ENCODE measurements at places on chromosomes 7 and 10. TPM values are rescaled to one million over a fixed set of nuclear protein-coding genes. Genes with fewer than 3 reads are reported as not detected.
A peak's percentile ranks its signal among the peaks of the same experiment; 100 is the strongest.

- no peak for DNase-seq
Measured at GRCh38 chr7:123682690-123683089, 27.0 kb downstream of the LMOD2 start.

- DNase-seq: no peak
Measured at GRCh38 chr10:11086177-11086840, 68.6 kb downstream of the CELF2 start.

- no peak for DNase-seq
Measured at GRCh38 chr7:68862736-68863135, 735.5 kb upstream of the AUTS2 start.

- peak; percentile 16 for DNase-seq
Measured at GRCh38 chr7:19146699-19147098, 1.5 kb upstream of the FERD3L start.

SLC26A5 gene
- not detected for total RNA-seq

DNA sequence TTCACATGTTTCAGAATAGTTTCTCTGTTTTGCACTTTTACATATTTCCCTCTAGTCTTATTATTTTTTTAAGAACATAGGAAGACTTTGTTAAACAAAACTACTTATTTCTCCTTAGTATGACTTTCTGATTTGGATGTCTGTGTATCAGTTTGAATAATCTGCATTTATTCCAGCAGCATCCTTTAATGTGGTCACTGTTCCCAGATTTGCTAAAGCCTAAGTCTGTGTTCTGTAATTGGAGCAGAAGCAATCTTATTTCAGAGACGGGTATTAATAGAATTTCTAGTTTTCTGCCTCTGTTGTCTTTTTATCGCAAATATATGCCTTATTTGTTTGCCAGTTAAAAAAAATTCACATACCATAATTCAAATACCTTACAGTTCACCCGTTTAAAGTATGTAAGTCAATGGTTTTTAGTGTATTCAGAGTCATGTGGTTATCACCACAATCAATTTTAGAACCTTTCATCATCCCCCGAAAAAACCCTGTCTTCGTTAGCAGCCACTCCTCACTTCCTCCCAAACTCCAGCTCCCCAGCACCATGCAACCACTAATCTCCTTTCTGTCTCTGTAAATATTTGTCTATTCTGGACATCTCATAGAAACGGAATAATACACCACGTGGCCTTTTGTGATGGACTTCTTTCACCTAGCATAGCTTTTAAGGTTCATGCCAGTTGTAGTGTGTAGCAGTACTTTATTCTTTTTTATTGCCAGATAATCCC, 58.7 kb downstream of the INPP5F start:
- DNase-seq: no peak

PRPS1L1 gene
- total RNA-seq: not detected

DNA sequence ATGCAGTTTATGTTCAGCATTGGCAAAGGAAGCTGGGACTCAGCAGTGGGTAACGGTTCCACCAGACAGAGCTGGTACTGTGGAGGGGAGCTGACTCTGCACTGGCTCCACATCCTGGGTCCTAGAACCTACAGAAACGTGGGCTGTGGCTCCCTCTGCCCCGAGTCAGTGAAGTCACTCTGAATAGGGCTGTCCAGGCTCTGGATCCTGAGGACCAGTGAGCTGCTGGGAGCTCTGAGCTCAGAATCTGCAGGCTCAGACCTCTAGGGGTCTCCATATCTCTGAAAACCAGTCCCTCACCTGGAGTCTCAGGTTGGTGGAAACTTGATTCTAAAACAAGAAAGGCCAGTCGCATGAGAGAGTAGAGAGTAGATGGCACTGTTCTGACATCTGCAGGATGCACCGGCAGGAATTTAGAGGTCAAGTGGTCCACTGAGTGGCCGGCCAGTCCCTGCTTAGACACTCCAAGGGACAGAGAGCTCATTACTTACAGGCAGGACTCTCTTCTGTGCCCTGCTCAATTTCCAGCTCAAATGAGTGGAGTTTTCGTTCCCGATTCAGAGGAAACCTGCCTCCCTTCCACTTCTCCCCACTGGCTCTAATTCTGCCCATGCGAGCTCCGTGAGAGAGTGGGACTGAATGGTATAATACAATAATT, 18.6 kb downstream of the NPFFR1 start:
- DNase-seq: no peak

ANKRD1 gene
- 61.8 TPM for total RNA-seq

DNA sequence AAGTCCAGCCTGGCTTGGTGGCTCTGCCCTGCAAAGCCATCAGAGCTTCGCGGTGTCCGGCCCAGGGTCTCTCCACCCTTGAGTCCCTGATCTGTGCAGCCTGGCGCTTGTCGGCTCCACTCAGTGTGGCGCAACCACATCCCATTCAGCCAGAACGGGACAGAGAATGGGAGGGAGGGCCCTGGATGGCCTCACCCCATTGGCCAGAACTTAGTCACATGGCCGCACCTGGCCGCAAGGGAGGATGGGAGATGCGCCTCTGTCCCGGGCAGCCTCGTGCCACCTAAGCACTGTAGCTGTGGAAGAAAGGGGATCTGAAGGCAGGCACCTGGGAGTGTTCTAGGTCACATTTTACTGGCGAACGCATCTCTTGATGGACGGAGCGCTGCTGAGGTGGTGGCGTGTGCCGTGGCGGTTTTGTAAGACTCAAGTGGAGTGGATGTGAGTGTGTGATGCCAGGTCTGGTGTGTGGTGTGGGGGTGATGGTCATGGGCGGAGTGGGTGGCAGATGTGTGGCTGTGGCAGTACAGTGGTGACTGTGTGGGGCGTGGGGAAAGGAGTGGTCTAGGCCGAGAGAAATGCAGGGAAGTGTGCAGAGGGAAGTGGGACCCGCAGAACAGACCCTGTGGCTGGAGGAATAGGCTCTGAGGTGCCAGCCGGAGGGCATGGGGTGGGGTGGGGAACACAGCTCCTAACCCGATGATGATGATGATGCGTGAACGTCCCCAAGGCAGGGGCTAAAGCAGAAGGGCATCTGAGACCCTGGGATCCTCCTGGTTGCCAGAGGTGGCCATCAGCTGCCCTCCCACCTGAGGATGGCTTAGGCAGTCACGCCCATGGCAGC, 19.0 kb downstream of the CLEC2L start:
- DNase-seq: no peak

- no peak for DNase-seq
Measured at GRCh38 chr10:32851301-32851700, 106.7 kb downstream of the ITGB1 start.

- no peak for DNase-seq
Measured at GRCh38 chr7:12369756-12370155, 33.9 kb downstream of the VWDE start.

PODXL gene
- total RNA-seq: 27.0 TPM

DNA sequence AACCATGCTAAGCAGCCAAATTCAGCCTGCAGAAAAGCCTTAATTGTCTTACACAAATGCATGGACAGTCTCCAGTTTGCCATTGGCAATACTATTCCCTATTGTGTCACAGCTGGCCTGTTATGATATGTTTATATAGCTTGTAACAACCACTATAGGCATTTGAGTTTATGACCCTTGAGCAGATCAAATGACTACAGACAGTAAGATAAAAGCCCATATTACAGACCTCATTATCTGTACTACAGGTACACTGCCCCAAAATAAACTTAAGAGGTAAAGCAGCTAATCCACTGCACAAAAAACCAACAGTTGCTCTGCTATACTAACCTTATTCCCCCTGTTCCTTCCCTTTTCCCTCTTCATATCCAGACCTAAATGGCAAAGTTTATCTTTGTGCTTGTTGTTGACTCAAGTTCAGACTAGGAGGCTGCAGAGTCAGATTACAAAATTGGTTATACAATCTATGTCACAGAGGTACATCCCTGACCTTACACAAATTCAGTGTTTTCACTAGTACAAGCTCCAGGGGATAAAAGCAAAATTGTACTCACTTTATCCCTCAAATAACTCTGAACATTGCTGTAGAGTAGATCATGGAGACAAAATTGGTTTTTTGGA, 218.4 kb downstream of the GRM8 start:
- no peak for DNase-seq
